ENCODE measurements at places on chromosomes 12 and 14.

DNA sequence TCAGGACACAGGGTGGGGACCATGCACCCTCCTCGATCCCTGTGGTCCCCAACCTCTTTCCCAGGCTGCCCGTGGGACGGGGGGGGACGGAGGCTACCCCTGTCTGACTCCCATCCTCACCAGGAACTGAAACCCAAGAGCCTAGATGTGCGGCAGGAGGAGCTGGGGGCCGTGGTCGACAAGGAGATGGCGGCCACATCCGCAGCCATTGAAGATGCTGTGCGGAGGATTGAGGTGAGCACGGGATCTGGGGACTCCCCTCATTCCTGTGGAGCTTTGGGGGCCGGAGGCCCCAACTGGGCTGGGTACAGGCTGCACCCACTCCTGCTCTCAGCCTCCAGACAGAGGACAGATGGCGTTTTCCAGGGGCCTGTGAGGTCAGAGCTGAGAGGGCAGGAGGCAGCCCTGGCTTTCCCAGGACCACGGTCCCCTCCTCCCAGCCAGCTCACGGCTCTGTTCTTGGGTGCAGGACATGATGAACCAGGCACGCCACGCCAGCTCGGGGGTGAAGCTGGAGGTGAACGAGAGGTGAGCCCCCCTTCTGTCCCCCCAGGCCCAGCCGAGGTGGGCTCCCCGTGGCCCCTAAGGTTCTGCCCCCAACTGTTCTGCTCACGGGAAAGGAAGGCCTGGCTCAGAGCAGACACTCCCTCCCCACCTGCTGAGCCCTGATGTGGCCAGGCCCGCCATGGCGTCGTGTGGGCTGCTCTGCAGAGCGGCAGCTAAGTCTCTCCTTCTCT is 24.2 kb downstream of the HIP1R start:
- no peak for DNase-seq

GRCh38 chr12:94872971-94873733 is 130.3 kb downstream of the NDUFA12 start:
- no peak for DNase-seq

- no peak for DNase-seq
Observed at GRCh38 chr14:76498463-76498935, 122.6 kb downstream of the ESRRB start.

DNA sequence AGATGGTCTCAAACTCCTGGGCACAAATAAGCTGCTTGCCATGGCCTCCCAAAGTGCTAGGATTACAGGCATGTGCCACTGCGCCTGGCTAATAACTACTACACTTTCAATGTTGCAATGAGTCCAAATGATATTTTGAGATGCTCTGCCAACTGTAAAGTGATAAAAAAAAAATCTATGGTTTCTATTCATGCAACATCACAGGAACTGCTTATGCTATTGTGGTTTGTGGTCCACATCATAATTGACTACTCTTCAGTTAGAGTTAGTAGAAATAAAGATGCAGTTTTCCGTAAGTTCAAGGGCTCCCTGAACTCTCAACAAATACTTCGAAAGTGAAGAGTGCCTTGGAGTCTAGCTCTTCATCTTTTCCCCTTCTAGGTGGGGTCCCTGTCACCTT is 239.4 kb downstream of the C12orf75 start:
- DNase-seq = no peak

- no peak for DNase-seq
Observed at GRCh38 chr14:99322731-99323599, 51.0 kb upstream of the BCL11B start.

GRCh38 chr14:71619472-71619871 is 312.8 kb upstream of the RGS6 start:
- no peak for DNase-seq

- DNase-seq = no peak
Observed at GRCh38 chr14:35867280-35867629, 41.1 kb downstream of the BRMS1L start.

GRCh38 chr12:4296751-4297150 is 23.2 kb downstream of the CCND2 start:
- DNase-seq = no peak
